ENCODE measurements at places on chromosomes 4 and X.

GRCh38 chr4:41214136-41214824, at the start of gene APBB2:
APBB2 (minus strand) TSS chr4:41214542; CDS start chr4:41033254, 181,288 bp downstream.
- DNase-seq: peak; percentile 61

- no peak for DNase-seq
These were observed 445.2 kb downstream of the GRXCR1 start for GRCh38 chr4:43337707-43338106.

DNA sequence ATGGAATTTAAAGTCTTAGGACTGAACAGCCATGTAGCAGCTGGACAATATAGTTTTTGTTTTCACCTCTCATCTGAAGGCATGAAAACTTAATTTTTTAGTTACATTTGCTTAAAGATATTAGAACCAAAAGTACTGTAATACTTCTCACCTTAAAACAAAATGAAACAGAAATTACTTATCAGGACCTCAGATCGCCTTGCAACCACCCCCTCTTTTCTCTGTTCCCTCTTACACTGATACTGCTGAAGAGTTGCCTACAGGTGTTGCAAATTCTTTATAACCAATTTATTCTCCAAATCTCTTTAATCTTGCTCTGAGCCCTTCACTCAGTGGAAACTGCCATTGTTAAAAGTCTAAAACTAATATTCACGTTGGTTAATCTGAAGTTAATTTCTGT, 145.0 kb downstream of the SPCS3 start:
- DNase-seq: no peak

- DNase-seq: no peak
These were observed 15.9 kb downstream of the ACOT9 start for GRCh38 chrX:23727206-23727605.

- DNase-seq: no peak
These were observed 74.7 kb upstream of the STS start for GRCh38 chrX:7072856-7073255.

DNA sequence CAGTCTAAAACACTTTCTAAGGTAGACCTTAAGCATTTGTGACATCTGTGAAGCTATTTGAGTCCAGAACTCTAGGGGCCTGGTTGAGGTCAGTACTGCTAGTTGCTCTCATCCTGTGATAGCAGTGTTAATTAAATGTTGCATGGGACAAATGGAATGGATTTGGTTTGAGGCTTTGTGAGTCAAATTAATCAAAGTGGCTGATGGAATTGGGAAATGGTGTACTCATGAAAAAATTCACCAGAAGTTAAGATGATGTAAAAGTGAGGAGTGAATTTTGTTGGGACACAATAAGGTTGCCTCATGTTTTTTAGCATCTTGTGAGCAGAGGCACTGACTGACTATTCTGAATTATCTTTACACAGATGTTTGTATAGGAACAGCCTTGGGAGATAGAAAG, 99.2 kb upstream of the ARSJ start:
- no peak for DNase-seq

DNA sequence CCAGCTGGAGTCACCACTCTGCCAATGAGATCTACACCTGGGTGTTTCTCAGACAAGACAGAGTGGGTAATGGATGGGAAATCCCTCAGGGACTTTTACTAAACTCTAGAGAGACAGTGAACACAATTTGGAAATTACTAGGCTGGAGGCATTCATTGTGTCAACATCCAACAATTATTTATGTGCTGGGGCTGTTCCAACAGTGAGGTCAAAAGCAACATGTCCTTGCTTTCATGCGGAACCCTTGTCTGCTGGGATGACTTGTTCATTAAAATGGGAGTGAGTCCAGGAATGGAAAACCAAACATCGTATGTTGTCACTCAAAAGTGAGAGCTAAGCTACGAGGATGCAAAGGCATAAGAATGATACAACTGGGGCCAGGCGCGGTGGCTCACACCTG, 54.0 kb downstream of the DRD5 start:
- no peak for DNase-seq

GRCh38 chr4:9841072-9841471, 59.6 kb downstream of the DRD5 start:
- DNase-seq: no peak

DNA sequence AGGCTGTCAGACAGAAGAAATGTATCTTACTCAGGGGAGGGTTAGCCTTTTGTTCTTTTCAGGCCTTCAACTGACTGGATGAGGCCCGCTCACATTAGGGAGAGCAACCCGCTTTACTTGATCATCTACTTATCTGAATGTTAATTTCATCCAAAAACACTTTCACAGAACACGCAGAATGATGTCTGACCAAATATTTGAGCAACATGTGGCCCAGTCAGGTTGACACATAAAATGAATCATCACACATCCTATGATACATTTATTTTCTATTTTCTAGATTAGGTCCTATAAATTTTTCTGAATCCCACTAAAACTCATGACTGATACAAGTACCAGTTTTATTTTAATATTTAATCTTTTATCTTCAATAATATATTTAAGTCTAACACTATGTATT, 260.3 kb downstream of the IL15 start:
- DNase-seq: no peak

DNA sequence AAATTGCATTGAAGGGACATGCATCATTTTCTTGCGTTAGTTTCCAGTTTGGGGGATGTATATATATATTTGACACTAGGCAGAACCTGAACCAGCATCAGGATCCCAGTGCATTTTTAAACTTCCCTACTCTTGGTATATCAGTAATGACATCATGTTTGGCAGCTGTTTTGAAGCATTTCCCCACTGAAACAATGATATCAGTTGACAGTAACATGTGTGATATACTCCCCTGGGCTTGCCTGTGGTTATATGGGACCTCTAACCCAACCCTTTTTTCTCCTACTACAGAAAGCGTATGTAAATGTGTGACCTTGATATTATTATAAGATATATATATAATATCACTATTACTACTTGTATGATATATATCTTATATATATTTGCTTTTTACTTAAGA, 225.9 kb upstream of the CASK start:
- DNase-seq: no peak

GRCh38 chr4:110637408-110638088, 14.7 kb upstream of the PITX2 start:
- DNase-seq: no peak

DNA sequence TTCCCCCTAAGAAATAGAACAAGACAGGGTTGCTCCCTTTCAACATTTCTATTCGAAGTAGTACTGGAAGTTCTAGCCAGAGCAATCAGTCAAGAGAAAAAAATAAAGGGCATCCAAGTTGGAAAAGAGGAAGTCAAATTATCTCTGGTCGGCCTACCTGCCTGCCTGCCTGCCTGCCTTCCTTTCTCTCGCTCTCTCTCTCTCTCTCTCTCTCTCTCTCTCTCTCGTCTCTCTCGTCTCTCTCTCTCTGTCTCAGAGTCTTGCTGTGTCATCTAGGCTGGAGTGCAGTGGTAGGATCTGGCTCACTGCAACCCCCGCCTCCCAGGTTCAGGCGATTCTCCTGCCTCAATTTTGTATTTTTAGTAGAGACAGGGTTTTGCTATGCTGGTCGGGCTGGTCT, 42.9 kb downstream of the CCKAR start:
- no peak for DNase-seq

GRCh38 chrX:9942086-9942485, 25.1 kb upstream of the CLDN34 start:
- DNase-seq: peak; percentile 86

GRCh38 chrX:71453056-71453455, 79.8 kb upstream of the OGT start:
- no peak for DNase-seq

DNA sequence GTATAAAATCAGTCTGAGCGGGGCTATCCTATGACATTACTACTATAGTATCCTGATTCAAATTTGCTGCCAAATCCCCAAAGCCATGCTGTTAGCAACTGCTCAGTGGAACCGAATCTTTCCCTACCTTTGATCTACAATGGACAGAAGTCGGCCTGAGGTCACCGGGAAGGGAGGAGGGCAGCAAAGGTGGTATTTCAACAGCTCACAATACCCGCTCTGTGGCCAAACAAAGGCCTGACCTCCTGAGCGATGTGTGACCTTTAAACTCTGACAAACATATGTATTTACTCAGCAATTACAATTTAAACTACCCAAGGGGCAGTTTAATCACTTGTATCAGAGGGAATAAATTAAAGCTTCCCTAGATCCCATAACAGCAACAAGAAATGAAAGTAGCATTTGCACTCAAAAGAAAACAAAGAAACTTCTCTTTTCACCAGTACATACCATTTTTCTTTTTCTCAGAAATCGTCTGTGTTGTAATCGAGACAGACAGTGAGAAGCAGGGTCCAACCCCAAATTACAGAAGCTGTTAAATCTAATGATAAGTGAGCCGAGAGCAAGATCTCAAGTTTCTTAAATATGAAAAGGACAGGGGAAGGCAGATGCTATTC, 11.6 kb upstream of the TMEM128 start:
- no peak for DNase-seq

DNA sequence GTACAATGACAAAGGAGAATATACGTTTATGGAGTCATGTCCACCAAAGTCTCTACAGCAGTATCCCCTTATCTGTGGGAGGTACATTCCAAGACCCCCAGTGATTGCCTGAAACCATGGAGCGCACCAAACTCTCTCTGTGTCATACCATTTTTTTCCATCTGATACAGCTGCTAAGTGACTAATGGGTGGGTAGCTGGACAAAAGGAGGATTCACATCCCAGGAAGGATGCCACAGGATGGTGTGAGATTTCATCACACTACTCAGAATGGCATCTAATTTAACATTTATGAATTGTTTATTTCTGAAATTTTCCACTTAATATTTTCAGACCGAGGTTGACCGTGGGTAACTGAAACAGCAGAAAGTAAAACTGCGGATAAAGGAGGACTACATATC, 49.8 kb upstream of the AGA start:
- DNase-seq: no peak

- no peak for DNase-seq
These were observed 224.6 kb upstream of the RPL34 start for GRCh38 chr4:108395786-108396185.

DNA sequence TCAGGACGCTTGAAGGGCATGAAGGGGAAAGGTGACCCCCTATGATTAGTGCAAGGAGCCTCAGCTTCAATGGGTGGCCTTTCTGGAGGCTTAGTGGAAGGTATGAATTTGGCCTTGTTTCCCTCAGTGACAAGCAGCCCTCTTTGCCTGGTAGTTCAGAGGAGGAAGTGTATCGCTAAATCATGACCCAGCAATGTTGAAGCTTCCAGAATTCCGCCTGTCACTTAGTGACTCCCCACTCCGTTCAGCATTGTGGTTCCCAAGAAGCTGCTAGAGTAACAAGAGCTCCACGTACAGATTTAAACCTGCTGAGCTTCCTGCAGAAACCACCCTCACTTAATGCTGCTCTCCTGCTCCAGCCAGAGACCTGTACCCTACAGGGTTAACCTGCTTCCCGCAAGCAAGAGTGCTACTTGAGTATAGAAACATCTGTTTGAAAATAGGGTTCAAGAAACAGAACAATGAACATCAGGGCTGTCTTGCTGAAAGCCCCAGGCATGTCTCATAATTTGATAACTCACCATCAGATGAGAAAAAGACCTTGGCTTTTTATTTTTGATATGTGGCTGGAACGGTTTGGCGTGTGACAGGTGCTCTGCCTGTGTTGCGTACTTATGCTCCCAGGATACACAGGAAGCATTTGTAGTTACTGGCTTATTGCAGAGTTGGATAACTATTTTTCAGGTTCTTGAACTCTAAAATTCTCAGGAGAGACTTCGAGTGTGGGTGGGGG, 105.2 kb downstream of the UCHL1 start:
- no peak for DNase-seq

GRCh38 chrX:72539822-72540221, 32.8 kb downstream of the HDAC8 start:
- DNase-seq: no peak

- DNase-seq: no peak
These were observed 116.9 kb downstream of the EFNB1 start for GRCh38 chrX:68945603-68946228.

DNA sequence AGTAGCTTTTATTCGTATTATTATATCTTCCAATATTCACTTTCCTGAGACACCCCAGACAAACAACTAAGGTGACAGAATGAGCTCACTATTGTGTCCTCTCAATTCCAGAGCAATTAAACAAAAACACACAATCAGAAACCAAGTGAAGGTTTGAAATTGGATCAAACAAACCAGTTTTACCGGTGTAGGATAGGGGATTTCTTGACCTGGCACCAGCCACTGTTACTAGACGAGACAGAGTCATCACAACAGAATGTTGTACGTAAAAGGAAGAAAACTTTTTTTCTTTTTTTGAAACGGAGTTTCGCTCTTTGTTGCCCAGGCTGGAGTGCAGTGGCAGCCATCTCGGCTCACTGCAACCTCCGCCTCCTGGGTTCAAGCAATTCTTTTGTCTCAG, 43.7 kb downstream of the LDOC1 start:
- DNase-seq: no peak

- no peak for DNase-seq
These were observed 44.7 kb upstream of the FGF13 start for GRCh38 chrX:138756234-138756633.

GRCh38 chrX:32448320-32448719, 763.0 kb downstream of the DMD start:
- DNase-seq: peak; percentile 57

- DNase-seq: no peak
These were observed 710.7 kb upstream of the FAM241A start for GRCh38 chr4:111434586-111434985.

GRCh38 chr4:36067116-36067515, 177.2 kb downstream of the ARAP2 start:
- no peak for DNase-seq

- no peak for DNase-seq
These were observed 545.6 kb upstream of the LCORL start for GRCh38 chr4:18566970-18567799.

GRCh38 chr4:140363051-140363450, 10.4 kb upstream of the SCOC start:
- DNase-seq: no peak

DNA sequence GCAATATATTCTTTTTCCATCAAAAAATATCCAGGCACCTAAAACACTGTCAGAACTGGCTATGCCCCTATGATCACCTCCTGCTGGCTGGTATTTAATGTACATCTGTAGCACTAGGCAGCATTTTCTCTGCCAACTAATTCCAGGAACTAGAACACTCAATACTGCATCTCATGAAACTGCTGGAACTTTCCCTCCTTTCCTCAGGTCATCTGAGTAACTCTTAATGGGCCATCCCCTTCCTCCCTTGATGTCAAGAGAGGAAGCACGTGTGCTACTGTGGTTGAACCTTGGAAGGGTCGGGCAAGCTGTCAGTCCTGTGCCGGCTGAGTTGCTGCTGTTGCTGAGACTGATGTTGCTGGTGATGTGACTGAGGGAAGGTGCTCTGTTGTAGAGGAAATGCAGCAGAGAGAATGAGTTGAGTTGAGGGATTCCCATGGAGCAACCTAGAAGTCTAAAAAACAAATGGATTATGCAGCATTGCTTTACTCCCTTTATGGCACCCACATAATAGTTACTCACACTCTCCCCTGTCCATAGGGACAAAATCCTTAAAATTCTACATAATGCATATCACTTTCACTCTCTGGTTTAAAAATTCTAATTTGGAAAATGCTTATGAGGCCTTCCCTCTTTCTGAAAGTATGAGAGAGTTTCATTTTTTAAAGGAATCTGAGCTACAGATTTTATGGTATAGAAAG, 39.5 kb downstream of the TMEM165 start:
- peak; percentile 68 for DNase-seq

GRCh38 chr4:26515936-26516335, 25.7 kb upstream of the CCKAR start:
- DNase-seq: no peak
